ENCODE measurements at places on chromosomes 1 and 21. TPM values are rescaled to one million over a fixed set of nuclear protein-coding genes. Genes with fewer than 3 reads are reported as not detected.

MROH9 gene
- not detected for total RNA-seq

CXADR gene
- 0.62 TPM for total RNA-seq

CELSR2 gene
- 3.2 TPM for total RNA-seq

DNA sequence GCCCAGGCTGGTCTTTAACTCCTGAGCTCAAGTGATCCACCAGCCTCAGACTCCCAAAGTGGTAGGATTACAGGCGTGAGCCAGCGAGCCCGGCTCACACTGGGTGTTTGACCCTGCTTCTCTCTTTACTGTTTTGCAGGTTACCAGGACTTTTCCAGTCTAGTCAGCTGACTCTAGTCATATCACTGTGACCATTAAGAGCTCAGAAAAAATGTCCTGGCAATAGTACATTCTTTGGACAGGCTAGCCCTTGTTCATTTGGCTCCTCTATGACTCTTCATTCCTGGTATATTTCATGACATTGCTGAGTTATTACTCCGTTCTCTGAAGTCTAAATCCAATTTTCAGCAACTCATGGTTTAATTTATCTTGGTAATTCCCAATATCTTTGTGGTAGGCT, 8.0 kb upstream of the CA6 start:
- DNase-seq: no peak

DNA sequence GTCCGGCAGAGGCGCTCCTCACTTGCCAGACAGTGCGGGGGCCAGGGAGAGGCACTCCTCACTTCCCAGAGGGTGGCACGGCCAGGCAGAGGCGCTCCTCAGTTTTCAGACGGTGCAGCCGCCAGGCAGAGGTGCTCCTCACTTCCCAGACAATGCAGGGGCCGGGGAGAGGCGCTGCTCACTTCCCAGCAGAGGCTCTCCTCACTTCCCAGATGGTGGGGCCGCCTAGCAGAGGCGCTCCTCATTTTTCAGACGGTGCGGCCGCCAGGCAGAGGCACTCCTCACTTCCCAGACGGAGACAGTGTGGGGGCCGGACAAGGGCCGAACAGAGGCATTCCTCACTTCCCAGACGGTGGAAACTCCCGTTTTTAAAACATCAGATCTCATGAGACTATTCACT, 238.4 kb upstream of the CACYBP start:
- DNase-seq: no peak

DNA sequence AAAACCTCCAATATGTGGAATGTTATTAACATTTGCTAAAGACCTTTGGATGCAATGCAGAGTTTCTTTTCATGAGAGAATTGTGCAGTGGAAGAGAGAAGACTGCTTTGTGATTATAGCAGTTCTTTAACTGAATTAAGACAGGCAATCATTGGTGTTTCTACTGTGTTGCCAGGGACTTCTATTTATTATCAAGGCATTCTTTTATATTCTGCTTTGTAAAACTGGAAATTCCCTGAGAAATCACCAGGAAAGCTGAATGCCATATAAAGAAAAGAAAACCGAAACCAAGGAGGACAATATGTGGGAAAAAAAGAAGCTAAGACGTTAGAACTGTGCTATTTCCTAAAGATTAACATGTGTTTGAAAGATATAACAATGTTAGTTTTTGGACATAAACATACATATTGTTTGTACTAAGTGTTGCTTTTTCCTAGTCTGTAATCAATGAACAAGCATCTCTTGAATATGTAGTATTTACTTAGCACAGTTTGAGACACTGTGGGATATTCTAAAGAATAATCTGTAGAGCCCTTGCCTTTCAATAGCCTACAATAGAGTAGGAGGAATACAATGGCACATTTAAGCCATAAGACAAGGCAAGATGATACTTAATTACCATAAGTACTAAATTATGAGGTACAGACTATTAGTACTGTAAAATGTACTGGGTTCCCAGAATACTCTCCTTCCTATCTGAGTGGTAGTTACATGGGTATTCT, 47.1 kb downstream of the EXTL2 start:
- no peak for DNase-seq

- no peak for DNase-seq
Observed at GRCh38 chr1:77542813-77543420, 139.5 kb downstream of the ZZZ3 start.

- DNase-seq: no peak
Observed at GRCh38 chr21:31623664-31624063, 35.8 kb upstream of the SOD1 start.

GRCh38 chr1:186799689-186800054, 29.1 kb upstream of the PLA2G4A start:
- DNase-seq: no peak

DNA sequence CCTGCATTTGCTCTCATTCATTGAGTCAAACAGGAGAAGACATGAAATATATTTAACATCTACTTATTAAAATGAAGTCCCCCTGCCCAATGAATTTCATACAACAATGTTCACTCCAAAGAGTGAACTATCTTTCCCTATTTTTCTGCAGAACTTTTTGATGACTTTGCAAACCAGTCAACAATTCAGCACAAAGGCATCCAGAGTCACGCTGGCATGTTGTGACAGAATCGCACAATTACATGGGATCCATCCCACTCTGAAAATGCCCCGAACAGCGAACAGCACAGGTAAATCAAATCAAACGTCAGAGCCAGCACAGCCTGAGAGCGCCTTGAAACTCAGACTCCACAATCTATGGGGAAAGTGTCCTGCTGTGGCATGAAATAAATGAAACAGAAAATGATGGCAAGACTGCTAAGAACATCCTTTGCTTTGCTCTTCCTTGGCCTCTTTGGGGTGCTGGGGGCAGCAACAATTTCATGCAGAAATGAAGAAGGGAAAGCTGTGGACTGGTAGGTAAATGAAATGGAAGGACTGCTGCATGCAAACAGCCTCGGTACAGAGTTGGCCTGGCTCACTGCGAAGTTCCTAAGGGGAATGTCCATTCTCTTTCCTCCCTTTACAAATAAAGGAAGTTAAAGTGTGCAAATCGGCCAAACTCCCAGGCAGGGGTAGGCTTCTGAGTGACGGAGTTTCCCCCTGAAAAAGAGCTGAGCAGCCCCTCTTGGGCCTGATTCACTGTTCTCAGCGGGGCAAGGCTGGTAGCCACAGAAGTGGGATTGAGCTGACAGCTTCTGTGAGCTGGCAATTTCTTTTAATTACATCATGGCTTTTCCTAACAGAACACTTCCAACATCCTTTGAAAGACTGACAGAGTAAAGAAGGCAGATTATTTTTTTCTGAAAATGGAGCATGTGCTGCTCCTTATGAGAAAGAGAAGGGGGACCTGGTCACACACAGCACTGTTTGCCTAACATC, at the start of gene DNASE2B:
Gene DNASE2B (plus strand): TSS at position 310 of the 981 bp plus-strand sequence. CDS start 81 bp downstream, at position 391.
- DNase-seq: no peak
